ENCODE measurements at places on chromosomes 7 and 10.

DNA sequence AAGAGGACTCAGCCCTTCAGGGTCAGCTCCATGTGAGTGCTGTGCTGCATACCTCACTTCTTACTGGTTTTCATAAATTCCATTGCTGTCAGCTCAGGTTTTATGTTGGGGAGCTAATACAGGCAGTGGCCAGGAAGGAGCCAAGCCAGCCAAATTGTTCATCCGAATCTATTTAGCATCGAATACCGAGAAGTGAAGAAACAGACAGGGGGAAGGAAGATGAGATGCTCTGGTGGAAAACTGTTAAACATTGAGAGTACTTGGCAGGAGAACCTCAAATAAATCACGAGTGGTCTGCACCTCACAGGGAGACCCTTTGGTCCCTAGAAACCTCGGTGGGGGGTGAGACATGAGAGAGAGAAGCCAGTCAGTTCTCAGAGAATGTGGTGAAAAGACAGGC lies 196.0 kb upstream of the TMEM72 start:
- DNase-seq, result no peak

GRCh38 chr7:158809596-158809995 lies 19.7 kb downstream of the ESYT2 start:
- no peak for DNase-seq

- DNase-seq, result peak; percentile 61
These were observed at the start of gene COL1A2 for GRCh38 chr7:94394437-94395140. Gene COL1A2, plus strand, starts transcription at chr7:94394895. Its CDS starts 137 bp downstream, at chr7:94395032.

DNA sequence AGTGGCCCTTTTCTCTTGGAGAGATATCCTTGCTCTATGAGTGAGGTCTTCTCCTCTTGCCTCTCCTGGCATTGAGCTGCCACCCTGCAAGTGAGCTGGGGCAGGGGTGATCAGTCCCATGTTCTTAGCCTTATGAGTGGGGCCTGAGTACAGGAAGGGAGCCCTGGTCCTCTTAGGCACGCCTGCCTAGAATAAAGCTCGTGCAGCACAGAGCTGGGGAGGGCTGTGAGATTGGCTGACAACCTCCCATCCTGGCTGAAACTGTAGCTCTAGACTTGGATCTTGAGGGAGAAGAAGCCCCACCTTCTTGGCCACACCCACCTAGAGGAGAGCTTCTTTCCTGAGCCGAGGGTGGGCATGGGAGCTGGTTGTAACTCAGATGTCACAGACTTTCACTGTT lies 305.0 kb upstream of the ZNF32 start:
- peak; percentile 13 for DNase-seq

GRCh38 chr10:3955955-3956617 lies 171.1 kb upstream of the KLF6 start:
- DNase-seq, result no peak

DNA sequence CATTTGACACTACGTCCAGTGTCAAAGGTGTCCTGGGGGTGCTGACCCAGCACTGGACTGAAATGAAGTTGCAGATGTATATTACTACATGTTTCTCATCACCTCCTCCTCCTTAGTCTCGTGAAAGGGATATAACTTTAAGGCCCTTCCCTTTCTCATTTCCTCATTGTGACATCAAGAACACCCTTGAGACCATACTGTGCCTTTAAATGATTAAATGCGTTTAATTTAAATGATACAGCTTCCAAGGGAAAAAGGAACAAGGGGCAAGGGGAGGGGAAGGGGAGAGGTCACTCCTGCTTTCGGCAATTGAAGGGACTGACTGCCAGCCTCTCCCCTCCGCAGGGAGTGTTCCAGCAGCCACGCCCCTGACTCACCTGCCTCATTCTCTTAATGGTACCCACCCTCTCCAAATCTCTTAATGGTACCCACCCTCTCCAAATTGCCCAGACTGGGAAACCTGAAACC lies 80.5 kb upstream of the KMT2E start:
- DNase-seq, result no peak

GRCh38 chr10:86210416-86210815 lies 156.2 kb downstream of the GRID1 start:
- DNase-seq, result no peak

DNA sequence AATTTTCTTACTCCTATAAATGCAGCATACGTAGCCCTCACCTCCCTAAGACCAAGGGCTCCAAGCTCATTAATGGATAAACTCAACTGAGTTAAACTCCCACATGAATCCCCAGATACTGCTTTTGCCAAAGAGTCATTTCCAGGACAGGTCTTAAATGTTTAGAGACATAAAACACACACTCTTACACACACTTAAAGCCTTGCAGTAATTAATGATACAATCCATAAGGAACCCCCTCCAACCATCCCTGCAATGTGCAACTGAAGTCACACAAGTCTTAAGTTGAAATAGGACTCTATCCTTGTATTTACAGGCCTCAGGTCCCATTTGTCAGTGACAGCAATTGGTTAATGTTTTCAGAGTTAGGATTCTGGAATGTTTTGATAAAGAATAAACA lies 194.1 kb downstream of the FANK1 start:
- DNase-seq, result no peak

DNA sequence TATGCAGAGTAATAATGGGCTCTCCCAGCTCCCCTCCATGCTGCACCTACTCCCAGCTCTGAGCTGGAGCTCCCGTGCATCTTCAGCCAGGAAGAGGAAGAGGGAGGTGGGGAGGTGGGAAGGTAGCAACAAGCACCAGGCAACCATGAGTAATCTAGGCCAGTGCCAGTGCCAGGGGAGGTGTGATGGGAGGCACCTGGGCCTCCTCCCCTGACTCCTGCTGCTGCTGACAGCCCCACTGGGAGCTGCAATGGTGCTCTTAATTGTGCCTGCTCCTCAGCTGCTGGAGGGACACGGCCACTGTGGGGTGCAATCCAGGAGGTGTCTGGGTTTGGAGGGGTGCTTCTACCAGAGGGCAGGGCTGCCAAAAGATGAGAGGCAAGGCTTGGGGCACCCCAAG lies 243.0 kb downstream of the PLXNA4 start:
- DNase-seq, result no peak

GRCh38 chr10:69716711-69717560 lies 84.8 kb upstream of the COL13A1 start:
- DNase-seq, result peak; percentile 82

- DNase-seq, result no peak
These were observed 162.0 kb downstream of the REEP3 start for GRCh38 chr10:63683223-63683622.

DNA sequence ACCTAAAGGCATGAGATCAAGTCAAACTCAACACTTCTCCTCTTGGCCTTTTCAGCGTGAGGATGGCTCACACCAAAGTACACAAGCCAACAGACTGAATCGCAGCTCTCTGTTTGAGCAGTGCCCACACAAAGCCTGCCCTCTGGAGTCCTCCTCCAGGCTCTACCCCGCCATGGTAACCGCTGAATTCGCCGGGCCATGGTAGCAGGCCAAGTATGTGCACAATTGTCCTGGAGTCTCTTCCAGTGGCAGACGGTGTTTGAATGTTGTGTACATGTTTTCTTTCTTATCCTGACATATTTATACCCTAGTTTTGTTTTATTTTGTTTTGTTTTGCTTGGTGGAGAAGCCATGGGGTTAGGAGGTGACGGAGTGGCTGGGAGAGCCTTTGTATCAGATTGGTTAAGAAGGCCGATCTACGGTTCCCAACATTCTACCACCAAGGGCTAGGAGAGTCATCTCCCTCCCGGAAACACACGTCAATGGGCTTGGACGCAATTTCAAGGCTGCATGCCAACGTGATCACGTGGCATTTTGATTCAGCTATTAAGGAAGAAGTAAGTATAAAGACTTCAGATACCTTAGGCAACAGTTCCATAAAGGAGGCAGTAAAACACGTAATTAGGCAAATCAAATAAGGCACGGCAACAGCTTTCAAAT lies 12.1 kb upstream of the SHH start:
- DNase-seq, result no peak

DNA sequence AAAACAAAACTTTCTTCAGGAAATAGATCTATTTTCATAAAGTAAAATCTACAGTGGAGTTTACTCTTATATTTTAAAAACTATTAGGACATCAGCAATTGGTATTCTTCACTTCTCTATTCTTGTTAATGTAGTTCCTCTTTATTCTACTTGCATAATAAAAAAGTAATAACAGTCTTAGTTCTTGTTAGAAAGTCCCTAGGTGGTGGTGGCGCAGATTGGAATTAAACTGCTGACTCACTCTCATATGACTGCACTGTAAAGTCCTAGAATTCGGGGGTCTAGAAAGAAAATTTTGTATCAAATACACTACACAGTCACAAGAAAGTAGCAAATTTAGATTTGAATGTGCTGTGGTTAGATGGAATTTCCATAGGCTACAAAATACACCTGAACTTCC lies 44.6 kb upstream of the TES start:
- no peak for DNase-seq

GRCh38 chr10:115555887-115556402 lies 462.8 kb downstream of the ATRNL1 start:
- DNase-seq, result no peak

GRCh38 chr10:69123306-69123746 lies 652 bp upstream of the VPS26A start:
- no peak for DNase-seq
